ENCODE measurements at places on chromosomes 7 and 10.

DNA sequence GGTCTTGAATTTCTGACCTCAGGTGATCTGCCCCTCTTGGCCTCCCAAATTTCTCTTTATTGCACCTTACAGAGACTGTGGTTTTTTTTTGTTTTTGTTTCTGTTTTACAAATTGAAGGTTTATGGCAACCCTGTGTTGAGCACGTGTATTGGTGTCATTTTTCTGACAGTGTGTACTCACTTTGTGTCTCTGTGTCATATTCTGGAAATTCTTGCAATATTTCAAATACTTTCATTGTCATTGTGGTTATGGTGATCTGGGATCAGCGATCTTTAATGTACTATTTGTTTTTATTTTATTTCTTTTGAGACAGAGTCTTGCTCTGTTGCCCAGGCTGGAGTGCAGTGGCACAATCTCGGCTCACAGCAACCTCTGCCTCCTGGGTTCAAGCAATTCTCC, 89.8 kb downstream of the PRTFDC1 start:
- no peak for DNase-seq

DNA sequence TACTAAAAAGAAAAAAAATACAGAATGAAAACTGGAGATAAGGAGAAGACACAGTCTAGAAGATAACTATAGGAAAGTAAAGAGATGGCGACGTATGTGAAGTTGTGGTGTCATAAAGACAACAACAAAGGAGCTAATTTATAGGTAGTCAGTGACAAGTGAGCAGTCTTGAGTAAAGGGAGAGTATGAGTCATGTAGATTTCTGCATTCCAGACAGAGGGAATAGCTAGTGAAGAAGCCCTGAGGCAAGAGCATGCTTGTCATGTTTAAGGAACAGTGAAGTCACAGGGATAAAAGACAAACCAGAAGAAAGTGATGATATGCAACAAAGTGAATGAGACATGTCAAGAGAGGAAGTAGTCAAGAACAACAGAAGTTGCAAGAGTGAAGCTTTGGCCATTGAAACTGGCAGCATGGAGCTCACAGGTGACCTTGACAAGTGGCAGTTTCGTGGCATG, 2.3 kb upstream of the MIOS start:
- DNase-seq, result peak; percentile 89

- no peak for DNase-seq
Measured at GRCh38 chr10:71912431-71912830, 51.8 kb upstream of the CHST3 start.

DNA sequence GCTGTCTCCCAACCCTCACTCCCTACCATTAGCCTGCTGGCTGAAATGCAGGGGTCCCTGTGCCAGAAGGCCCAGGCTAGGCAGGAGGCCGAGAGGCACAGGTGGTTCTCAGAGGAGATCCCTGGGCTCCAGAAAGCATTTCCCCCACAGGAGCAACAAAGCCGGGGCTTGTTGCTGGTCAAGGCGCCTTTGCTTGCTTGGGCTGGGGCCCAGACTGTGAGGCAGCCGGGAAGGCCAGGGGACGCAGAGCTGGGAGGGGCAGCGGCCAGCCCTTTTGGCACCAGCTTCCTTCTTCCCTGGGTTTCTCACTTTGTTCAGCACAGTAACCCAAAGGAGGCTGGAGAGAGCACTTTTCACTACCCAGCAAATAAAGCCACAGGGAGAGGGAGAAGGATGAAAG, 48.6 kb downstream of the FBXW4 start:
- DNase-seq, result no peak

GRCh38 chr7:144731661-144732351, 104.0 kb downstream of the TPK1 start:
- no peak for DNase-seq

Data from kidney glomerular epithelial cell (primary cell).